ENCODE measurements at places on chromosomes 12 and 14. TPM values are rescaled to one million over a fixed set of nuclear protein-coding genes. Genes with fewer than 3 reads are reported as not detected.

The MYH7 gene
- not detected for total RNA-seq

The CMKLR1 gene
- total RNA-seq = 7.0 TPM

The CACNA2D4 gene
- total RNA-seq = 0.20 TPM

The CCDC198 gene
- not detected for total RNA-seq

The ABCD2 gene
- under 0.01 TPM for total RNA-seq

The CLEC4C gene
- total RNA-seq = not detected

The WDR20 gene
- 11.0 TPM for total RNA-seq

The PELI2 gene
- total RNA-seq = 10.9 TPM

The KRT8 gene
- total RNA-seq = 0.98 TPM

The RNU4-1 gene
- under 0.01 TPM for total RNA-seq

The TAS2R42 gene
- not detected for total RNA-seq

The TMCC3 gene
- 2.2 TPM for total RNA-seq

The NXPH4 gene
- 0.73 TPM for total RNA-seq

The OR4K5 gene
- total RNA-seq = not detected

The VPS29 gene
- 69.1 TPM for total RNA-seq

The TPPP2 gene
- not detected for total RNA-seq

The TPH2 gene
- not detected for total RNA-seq

The RPGRIP1 gene
- total RNA-seq = not detected

The CFAP251 gene
- total RNA-seq = 1.8 TPM

The SMOC1 gene
- total RNA-seq = 25.2 TPM

The NTF3 gene
- not detected for total RNA-seq

The POTEM gene
- not detected for total RNA-seq

The ANO2 gene
- total RNA-seq = not detected

The ITGB7 gene
- total RNA-seq = 1.1 TPM

The KRT6C gene
- not detected for total RNA-seq

Data from subcutaneous preadipocyte (primary cell).